ENCODE measurements at places on chromosomes 2 and 18. TPM values are rescaled to one million over a fixed set of nuclear protein-coding genes. Genes with fewer than 3 reads are reported as not detected.

- peaks cover 59% of the 10 kb centered on the region for H3K27me3 ChIP-seq
- peak; percentile 72 for DNase-seq
- H3K27ac ChIP-seq: no peak overlapping the region
Measured at GRCh38 chr2:236177604-236177966, 9.4 kb upstream of the GBX2 start.

DNA sequence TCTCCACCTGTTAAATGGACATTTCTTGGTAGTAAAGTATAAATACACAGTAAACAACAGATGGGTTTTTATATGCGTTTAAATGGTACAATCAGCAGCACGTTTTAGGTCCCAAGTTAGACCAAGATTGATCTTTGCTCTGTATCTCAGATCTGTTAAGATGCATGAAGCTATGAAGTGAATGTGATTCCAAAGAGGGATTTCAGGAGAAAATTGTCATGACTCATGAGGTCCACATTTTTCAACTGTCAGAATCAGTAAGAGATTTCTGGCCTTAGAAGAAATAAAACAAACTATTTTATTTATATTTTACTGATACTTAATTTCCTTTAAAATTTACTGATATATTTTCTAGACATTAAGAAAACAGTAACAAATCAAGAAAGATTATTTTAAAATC is 142.7 kb downstream of the EML6 start:
- no peak overlapping the region for H3K4me3 ChIP-seq
- no peaks in the 10 kb centered on the region for H3K27me3 ChIP-seq
- H3K27ac ChIP-seq: no peak overlapping the region
- no peaks in the 10 kb centered on the region for H3K36me3 ChIP-seq
- H3K4me1 ChIP-seq: peaks cover 9% of the 10 kb centered on the region
- no peak for DNase-seq

DNA sequence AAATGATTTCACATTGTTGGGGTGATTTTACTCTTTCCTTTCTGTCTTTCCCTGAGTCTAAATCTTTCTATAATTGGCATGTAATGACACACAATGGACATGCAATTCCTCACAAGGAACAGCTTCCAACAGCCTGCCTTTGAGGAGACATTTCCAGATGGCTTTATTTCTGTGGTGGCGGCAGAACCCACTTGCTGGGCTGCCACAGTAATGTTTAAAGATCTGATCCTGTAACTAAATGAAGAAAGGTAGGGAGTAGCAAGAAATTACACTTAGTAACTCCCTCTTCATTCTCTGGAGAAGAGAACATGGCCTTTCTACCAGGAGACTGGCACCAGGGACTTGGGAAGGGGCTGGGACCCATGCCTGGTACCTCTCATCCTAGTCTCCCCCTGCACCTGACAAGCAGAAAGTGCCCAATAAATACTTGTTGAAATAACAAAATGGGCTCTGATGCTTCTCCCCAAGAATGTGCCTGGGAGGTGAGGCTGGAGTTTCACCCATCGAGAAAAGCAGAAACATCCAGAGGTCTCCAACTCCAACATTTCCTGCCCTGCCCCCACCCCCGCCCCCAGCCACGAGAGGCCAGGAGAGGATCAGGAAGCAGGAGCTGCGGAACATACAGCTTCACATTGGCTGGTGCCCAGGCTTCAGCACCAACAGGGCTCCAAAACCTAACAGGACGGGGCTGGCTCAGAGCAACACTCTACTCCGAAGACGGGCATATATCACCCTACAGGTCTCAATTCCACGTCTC is 92.1 kb downstream of the PXDN start:
- no peak overlapping the region for H3K4me3 ChIP-seq
- DNase-seq: no peak

- H3K4me1 ChIP-seq: peaks cover 5% of the 10 kb centered on the region
- H3K27me3 ChIP-seq: peaks cover 7% of the 10 kb centered on the region
- no peaks in the 10 kb centered on the region for H3K36me3 ChIP-seq
- no peak overlapping the region for H3K4me3 ChIP-seq
Measured at GRCh38 chr2:105680357-105680756, 64.4 kb upstream of the NCK2 start.

DNA sequence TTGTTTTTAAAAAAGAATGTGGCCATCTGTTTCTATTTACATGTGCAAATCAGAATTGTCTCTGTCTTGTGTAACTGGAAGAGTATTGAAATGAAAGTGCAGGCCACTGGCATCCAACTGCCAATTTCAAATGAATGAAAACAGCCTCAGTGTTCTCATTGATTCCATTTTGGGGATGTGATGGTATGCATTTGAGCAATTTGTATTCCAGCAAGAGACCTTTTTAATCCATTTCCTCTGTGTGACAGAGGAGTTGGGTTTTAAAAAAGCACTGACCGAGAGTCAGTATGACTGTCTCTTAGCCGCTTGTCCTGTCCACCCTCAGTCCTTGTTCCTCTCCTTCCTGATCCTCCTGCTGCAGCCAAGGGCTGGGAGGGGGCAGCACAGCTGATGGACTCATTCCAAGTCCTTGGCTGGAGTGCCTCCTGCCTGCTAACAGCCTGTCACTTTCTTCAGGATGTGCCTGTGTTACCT is 50.0 kb downstream of the ASAP2 start:
- peaks cover 4% of the 10 kb centered on the region for H3K27me3 ChIP-seq
- H3K36me3 ChIP-seq: no peaks in the 10 kb centered on the region
- H3K27ac ChIP-seq: no peak overlapping the region
- DNase-seq: no peak
- no peak overlapping the region for H3K4me3 ChIP-seq
- H3K4me1 ChIP-seq: peaks cover 1% of the 10 kb centered on the region

Gene PTMA
- total RNA-seq: 2,376 TPM

- no peak overlapping the region for H3K4me3 ChIP-seq
- H3K36me3 ChIP-seq: no peaks in the 10 kb centered on the region
- H3K27me3 ChIP-seq: no peaks in the 10 kb centered on the region
- H3K27ac ChIP-seq: no peak overlapping the region
- no peak for DNase-seq
- H3K4me1 ChIP-seq: no peaks in the 10 kb centered on the region
Measured at GRCh38 chr2:116160657-116161056, 1653.8 kb upstream of the DDX18 start.

DNA sequence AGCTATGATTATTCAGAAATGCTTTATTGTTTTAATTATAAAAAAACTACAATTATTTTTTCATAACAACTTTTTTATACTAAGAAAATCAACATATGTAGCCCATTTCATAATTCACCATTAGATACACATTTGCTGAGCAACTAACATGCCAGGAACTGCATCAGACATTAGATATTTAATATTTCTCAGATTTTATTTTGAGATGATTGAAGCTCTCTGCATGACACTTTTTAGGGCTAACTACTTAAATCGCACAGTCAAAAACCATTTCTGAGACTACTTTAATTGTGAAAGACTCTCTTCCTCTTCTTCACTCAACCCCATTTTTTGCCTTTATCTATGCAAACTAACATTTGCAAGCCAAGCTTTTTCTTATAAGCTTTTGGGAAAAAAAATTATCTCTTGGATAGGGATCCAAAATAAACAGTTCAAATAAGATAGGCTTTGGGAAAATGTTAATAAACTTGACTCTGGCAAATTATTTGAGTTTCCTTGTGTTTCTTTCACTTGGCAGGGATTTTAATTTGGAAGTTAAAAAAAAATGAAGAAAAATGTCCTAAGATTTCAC is 9.1 kb upstream of the COL3A1 start:
- no peaks in the 10 kb centered on the region for H3K27me3 ChIP-seq
- no peaks in the 10 kb centered on the region for H3K36me3 ChIP-seq
- no peaks in the 10 kb centered on the region for H3K4me1 ChIP-seq

Gene DSC3
- not detected for total RNA-seq

DNA sequence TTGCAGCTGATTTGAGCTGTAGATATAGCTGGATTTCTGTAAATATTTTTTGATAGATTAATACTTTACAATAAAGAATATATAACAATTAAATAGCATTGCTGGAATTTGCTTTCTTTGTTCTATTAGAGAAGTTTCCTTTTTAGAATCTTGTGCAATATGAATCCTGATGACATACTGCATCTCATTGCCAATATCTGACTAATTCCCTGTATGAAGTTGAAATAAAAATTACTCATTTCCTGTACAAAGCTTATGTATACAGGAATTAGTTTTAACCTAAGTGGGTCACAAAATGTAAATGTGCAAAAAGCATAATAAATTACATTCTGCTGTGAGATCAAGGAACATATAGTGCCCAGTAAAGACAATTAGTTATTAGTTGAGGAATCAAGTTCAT is 72.8 kb upstream of the TMEFF2 start:
- DNase-seq: no peak
- no peaks in the 10 kb centered on the region for H3K4me1 ChIP-seq
- no peaks in the 10 kb centered on the region for H3K36me3 ChIP-seq
- no peak overlapping the region for H3K27ac ChIP-seq
- H3K4me3 ChIP-seq: no peak overlapping the region

GRCh38 chr2:168231609-168232241 is 15.7 kb downstream of the STK39 start:
- no peak overlapping the region for H3K4me3 ChIP-seq
- no peak for DNase-seq
- no peaks in the 10 kb centered on the region for H3K27me3 ChIP-seq
- peaks cover 15% of the 10 kb centered on the region for H3K4me1 ChIP-seq
- peaks cover 34% of the 10 kb centered on the region for H3K36me3 ChIP-seq

Gene MAPRE2
- 52.5 TPM for total RNA-seq
